Small intestine (tissue), 16 donors: ENCODE measurements at places on chromosomes 4 and X. TPM values are rescaled to one million over a fixed set of nuclear protein-coding genes. Genes with fewer than 3 reads are reported as not detected.

GRCh38 chr4:38133711-38134480 lies 173.7 kb downstream of the PTTG2 start:
- DNase-seq = no peak

GRCh38 chrX:72245461-72246089 lies 6.7 kb upstream of the ERCC6L start:
- DNase-seq = peak; percentile 55

- DNase-seq = no peak
Measured at GRCh38 chr4:56115898-56116297, 167.2 kb downstream of the CEP135 start.

Gene ADRA2C
- 0.21 TPM for polyA plus RNA-seq

Gene NPFFR2
- polyA plus RNA-seq = 0.04 TPM

Gene PWWP3B
- polyA plus RNA-seq = not detected

Gene VCX2
- polyA plus RNA-seq = not detected
